ENCODE measurements at places on chromosomes 4 and X. TPM values are rescaled to one million over a fixed set of nuclear protein-coding genes. Genes with fewer than 3 reads are reported as not detected.

The SERPINA7 gene
- not detected for polyA plus RNA-seq

The TMEM192 gene
- polyA plus RNA-seq = 4.3 TPM

The MFAP3L gene
- polyA plus RNA-seq = 0.35 TPM

The TRIM61 gene
- 0.65 TPM for polyA plus RNA-seq

The SPATA18 gene
- polyA plus RNA-seq = 0.67 TPM

The DCX gene
- 0.02 TPM for polyA plus RNA-seq

The P2RY10 gene
- 13.1 TPM for polyA plus RNA-seq
